Suppressor macrophage treated with lipopolysaccharide for 1 hour (primary cell): ENCODE measurements at places on chromosomes 5 and 9.

- peak; percentile 42 for DNase-seq
These were observed 73.6 kb upstream of the ZNF622 start for GRCh38 chr5:16539169-16539666.

- no peak for DNase-seq
These were observed 30.6 kb downstream of the CLINT1 start for GRCh38 chr5:157828105-157828943.

- no peak for DNase-seq
These were observed 175.8 kb downstream of the CACNA1B start for GRCh38 chr9:138053321-138053868.

DNA sequence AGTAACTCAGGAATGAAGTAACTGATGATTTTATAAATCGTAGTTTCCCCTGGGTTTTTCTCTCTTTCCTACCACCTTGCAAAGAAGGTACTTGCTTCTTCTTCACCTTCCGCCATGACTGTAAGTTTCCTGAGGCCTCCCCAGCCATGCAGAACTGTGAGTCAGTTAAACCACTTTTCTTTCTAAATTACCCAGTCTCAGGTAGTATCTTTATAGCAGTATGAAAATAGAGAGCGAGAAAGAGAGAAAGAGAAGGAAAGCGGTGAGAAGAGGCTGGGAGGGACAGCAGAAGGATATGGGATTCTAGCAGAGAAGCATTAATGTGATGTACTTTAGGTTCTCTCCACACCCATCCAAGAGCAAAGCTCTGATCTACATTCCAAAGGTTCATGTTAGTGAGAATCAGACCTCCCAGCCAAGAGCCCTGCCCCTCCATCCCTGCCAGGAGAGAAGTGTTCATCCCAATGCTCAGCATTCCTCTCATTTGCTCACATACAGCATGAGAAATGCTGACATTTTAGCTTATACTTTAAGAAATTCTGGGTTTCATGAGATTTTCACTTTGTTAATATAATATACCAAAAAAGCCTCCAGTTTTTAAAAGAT is 185.0 kb upstream of the PTGER4 start:
- no peak for DNase-seq

GRCh38 chr9:75101004-75101588 is 12.8 kb downstream of the OSTF1 start:
- no peak for DNase-seq

GRCh38 chr5:93280518-93280917 is 300.5 kb downstream of the NR2F1-AS1 start:
- no peak for DNase-seq

- no peak for DNase-seq
These were observed 309.2 kb upstream of the IRX4 start for GRCh38 chr5:2191972-2192371.

DNA sequence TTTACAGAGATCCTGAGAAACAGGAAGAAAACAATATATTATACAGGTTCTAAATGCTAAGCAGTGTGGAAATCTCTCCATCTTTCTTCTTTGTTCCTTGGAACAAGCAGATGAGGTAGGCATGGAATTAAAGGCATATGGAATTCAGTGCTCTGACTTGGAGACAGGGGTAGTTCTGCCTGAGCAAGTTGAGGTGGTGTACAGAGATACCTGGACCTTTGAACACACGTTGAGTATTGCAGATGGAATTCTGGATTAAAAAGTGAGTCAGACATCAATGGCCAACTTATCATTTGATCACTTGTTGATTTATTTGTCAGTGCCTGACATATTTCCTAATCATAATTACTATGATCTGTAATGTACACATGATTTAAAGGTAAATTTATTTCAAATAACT is 293.9 kb upstream of the IRX4 start:
- no peak for DNase-seq

DNA sequence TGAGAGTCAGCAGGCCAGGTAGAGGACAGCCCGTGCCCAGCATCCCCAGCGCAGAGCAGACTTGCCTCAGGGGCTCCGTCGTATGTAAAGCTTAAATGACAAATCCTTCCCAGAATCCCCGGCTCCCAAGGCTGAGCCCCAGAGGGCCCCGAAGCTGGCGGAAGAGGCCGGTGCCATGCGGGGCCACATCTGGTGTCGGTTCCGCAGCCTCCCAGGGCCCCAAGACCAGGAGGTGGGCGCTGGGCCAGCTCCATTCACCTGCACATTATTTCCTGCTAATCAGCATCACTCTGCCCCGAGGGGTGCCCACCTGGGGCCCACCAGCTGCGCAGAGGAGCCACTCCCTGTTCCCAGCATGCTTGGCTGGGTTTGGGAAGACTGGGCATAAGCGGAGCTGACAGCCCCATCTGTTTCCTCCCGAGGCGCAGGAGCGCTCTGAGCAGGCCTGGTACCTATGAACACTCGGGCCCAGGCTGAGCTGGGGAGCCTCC is 124.0 kb upstream of the PPP1R26 start:
- DNase-seq, result no peak
